Neural crest cell (in vitro differentiated cells): ENCODE measurements at places on chromosomes 16 and 17. TPM values are rescaled to one million over a fixed set of nuclear protein-coding genes. Genes with fewer than 3 reads are reported as not detected.

GRCh38 chr16:1641261-1641660 is 29.1 kb downstream of the CRAMP1 start:
- DNase-seq: no peak

- DNase-seq: no peak
These were observed 41.1 kb downstream of the TMEM132E start for GRCh38 chr17:34620458-34620857.

KCNH6 gene
- total RNA-seq: 0.12 TPM in 1 of 2 replicates, not detected in the other

GRCh38 chr16:27611340-27611739 is 61.4 kb downstream of the KATNIP start:
- DNase-seq: no peak

KRTAP9-3 gene
- total RNA-seq: not detected in 2 replicates

PLEKHG4 gene
- 3.7 and 4.0 TPM in 2 replicates for total RNA-seq

DNA sequence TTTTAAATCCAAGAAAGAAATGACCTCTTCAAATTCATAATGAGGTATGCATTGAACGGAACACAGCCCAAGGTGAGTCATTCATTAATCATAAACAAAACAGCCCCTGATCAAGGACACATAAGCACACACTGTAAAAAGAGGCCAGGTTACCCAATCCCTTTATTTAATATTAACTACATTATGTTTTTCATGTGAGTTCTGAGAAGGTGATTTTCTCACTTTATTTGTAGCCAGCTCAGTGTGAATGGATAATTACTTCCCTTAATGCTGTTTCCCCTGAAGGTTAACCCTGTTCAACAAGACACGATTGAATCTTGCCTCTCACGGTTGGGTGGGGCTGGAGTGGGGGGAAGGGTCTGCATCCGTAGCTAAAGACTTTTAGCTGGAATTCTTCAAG is 257.3 kb upstream of the SALL1 start:
- DNase-seq: no peak
